ENCODE measurements at places on chromosomes 5 and 9. TPM values are rescaled to one million over a fixed set of nuclear protein-coding genes. Genes with fewer than 3 reads are reported as not detected.

DNA sequence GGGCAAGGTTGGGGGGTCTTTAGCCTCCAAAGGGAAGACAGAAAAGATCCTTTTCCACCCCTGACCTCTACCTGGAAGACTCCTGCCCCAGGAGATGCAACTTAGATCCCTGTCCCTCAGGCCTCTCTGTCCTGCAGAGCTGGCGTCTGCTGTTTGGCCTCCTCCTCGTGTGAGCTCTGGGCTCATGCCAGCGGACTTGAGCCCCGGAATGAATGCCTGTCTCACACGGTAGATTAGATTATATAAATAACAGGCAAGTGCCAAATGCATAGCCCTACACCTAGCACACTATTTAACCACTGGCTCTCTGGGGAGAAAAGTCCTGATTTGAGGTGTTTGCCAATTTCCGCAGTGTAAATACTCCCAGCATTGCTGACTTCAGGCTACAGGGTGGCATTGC lies 1.4 kb upstream of the WNK2 start:
- DNase-seq, result no peak

Gene SIT1
- total RNA-seq, result not detected

DNA sequence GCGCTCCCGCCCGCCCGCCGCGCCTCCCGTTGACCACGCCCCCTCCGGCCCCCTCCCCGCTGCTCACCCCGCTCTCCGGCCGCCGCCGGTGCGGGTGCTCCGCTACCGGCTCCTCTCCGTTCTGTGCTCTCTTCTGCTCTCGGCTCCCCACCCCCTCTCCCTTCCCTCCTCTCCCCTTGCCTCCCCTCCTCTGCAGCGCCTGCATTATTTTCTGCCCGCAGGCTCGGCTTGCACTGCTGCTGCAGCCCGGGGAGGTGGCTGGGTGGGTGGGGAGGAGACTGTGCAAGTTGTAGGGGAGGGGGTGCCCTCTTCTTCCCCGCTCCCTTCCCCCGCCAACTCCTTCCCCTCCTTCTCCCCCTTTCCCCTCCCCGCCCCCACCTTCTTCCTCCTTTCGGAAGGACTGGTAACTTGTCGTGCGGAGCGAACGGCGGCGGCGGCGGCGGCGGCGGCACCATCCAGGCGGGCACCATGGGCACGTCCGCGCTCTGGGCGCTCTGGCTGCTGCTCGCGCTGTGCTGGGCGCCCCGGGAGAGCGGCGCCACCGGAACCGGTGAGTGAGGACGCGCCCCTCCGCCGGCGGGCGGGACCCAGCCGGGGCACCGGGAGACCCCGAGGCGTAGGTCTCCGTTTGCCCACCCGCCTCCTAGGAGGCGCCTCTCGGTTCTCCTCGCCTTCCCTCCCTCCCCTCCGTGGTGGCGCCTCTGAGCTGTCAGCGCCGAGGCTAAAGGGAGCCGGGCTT lies at the start of gene VLDLR:
Gene VLDLR (plus strand): TSS at position 66 of the 739 bp plus-strand sequence. CDS start 403 bp downstream, at position 469.
- DNase-seq, result no peak

- DNase-seq, result no peak
Measured at GRCh38 chr5:140509898-140510297, 37.6 kb upstream of the EIF4EBP3 start.

DNA sequence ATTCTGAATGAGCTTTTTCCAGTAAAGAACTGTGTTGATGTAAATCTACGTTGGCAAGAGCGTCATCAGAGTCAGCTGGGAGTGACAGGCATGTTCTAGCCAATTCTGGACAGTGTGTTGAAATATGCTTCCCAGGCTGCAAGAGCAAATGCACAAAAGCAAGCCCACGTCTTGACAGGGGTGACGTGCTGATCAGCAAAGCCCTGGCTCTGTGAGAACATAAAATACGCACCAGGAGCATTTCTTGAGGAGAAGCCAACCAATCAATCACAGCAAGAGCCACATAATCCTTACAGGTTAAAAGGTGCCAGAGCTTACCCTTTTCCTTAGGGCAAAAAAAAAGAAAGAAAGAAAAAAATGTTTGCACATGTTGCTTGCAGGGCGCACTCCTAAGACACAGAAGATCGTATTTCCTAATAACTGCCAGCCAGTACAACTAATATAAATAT lies 148.1 kb downstream of the PDE4D start:
- peak; percentile 51 for DNase-seq

Gene SLC6A7
- not detected for total RNA-seq

- DNase-seq, result no peak
Measured at GRCh38 chr9:102087141-102087540, 348.7 kb upstream of the GRIN3A start.

Gene C5orf52
- total RNA-seq, result not detected

- no peak for DNase-seq
Measured at GRCh38 chr5:4980201-4980600, 159.9 kb upstream of the ADAMTS16 start.

DNA sequence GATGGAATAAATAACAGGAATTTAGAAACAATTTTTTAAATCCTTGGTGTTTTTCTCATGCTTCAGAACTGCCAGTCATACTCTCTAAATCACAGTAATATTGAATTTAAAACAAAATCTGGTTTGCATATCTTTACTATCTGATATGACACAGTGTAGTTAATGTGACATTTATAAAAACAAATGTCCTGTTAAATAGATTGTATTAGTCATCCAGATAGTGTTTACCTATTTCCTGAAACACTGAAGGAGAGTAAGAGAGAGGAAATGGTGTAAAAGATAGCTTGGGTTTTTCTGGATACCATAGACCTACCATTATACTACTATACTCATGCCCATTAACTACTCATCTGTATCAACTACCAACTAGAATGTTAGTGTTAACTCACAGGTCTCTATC lies 292.3 kb downstream of the MAN2A1 start:
- no peak for DNase-seq

DNA sequence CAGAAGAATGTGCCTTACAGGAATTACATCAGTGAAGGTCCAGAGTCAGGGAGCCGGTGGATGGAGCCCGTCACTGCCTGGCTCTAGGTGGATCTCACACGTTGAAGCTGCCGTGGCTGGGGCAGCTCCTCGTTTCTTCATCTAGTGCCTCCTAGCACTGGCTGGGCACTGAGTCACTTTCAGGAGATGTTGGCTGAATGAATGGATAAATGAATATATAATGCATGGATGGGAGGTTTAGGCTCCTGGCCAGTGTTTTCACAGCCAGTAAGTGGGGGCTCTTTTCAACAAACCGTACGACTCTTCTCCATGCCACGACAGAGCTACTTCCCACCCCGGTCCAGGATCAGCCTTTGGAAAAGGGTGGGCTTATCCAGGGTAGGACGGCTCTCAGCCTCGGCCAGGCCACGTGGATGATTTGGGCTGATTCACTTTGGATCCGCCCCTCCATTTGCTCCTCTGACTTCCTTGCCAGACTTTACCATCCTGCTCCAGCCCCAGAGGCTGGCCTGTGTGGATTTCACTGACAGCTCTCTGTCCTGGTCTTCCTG lies 1.3 kb upstream of the SH3PXD2B start:
- no peak for DNase-seq

Gene LNPEP
- total RNA-seq, result 38.4 TPM

Gene MARCHF11
- total RNA-seq, result not detected

- no peak for DNase-seq
Measured at GRCh38 chr5:68087866-68088265, 127.7 kb upstream of the PIK3R1 start.

Gene VCAN
- 14.4 TPM for total RNA-seq

- no peak for DNase-seq
Measured at GRCh38 chr9:126377176-126377509, 50.5 kb downstream of the MVB12B start.

GRCh38 chr9:7239708-7240107 lies 481.9 kb downstream of the KDM4C start:
- no peak for DNase-seq

- DNase-seq, result no peak
Measured at GRCh38 chr9:91465420-91465819, 41.8 kb upstream of the NFIL3 start.

Gene FOXE1
- not detected for total RNA-seq

GRCh38 chr5:35470866-35471265 lies 146.8 kb upstream of the SPEF2 start:
- no peak for DNase-seq

DNA sequence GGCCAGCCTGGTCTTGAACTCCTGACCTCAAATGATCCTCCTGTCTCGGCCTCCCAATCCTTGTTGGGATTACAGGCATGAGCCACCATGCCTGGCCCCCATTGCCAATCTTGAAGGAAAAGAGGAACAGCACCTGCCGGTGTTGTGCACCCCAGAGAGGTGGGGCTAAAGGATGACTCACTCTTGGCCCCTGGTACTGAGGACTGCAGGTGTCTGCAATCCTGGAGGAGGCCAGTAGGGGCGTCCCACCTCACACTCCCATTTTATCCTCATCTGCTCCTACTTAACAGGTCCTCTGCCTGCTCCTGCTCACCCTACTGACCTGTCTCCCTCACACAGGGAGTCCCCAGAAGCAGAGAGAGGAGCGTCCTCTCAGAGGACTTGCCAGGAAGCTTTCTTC lies 390.4 kb downstream of the ARHGEF28 start:
- DNase-seq, result no peak

DNA sequence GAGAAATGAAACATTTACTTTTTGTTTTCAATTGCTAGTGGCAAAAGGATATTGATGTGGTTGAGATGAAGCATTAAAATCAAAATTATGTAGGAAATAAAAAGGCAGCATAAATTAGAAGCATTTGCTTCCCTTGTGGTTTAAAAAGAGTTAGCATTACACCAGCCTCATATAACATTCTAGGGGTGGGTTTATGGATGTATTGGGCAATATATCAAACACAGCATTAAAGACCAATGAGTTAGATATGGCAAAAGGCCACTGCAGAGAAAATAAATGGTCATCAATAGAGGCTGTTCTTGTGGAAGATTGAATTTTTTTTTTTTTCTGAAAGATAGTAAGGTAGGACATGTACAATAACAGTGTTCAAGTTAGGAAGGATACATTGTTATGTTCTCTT lies 473.0 kb downstream of the TLR4 start:
- no peak for DNase-seq

DNA sequence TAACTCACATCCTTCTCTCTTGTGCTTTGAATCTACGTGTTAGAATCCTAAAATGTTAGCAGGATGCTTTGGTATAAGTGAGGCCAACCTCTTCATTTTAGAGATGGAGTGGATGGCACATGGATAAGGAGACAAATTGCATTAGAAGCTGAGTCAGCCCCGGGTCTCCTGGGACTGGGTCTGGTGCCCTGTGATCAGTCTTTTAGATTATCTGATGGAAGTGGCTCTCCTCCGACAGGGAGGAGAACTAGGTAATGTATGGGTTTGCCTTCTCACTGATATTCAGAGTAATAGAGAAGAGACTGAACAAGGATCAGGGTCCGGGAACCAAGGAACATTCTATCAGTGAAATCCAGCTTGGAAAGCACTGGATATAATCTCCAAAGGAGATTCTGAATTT lies 74.9 kb upstream of the TNFSF8 start:
- DNase-seq, result no peak

GRCh38 chr5:131812371-131813160 lies 15.7 kb upstream of the FNIP1 start:
- no peak for DNase-seq

Gene SLC36A2
- 0.14 TPM for total RNA-seq

GRCh38 chr9:28464481-28465216 lies 891.4 kb upstream of the C9orf72 start:
- DNase-seq, result no peak

Gene SOHLH1
- total RNA-seq, result not detected

- DNase-seq, result peak; percentile 27
Measured at GRCh38 chr5:16489322-16489791, 23.8 kb upstream of the ZNF622 start.

GRCh38 chr9:113644321-113644720 lies 180.8 kb downstream of the RGS3 start:
- DNase-seq, result no peak

DNA sequence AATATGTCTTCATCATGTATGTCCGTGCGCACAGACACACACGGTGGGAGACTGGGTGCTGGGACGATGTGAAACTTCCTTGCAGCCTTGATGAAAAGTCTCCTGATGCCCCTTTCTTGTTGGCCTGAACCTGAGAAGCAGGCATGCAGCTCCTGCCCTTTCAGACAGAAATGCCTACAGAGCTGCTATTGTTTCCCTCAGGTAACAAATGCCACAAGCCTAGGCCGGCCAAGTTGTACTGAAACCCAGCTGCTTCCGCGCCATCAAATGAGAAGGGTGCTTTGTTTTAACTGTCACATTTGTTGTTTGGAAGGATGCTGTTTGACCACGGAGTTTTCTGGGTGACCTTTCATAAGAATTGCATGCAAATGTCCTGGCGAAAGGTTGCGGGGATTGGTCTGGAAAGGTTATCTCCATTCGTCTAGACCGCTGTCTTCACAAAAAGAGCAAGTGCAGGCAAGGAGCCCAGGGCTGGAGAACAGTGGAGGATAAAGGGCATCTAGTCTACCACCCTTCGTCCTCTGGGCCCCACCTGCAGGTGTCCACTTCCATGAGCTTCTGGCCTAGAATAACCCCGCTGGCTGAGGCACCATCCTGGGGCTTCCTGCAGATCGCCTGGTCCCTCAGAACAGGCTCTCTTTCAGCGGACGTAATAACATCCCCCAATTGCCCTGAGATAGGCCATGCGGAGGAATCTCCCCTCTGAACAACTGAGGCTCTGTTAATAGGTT lies 197.2 kb downstream of the SEMA6A start:
- no peak for DNase-seq

Measured in H4 (cell line).